Umbilical cord (tissue), 2 donors: ENCODE measurements at places on chromosomes 7 and 10.

DNA sequence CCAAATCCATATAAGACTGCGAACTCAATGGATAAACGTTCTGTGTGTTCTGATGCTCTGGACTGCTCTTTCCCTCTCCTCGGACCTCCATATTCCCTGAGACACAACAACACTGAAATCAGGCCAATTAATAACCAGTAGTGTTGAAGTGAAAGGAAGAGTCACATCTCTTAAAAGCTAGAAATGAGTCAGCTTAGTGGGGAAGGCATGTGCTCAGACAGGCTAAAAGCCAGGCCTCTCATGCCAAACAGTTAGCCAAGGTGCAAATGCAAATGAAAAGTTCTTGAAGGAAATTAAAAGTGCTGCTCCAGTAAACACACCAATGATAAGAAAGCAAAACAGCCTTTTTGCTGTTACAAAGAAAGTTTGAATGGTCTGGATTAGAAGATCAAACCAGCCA is 29.3 kb downstream of the TNS3 start:
- DNase-seq, result peak; percentile 15

GRCh38 chr10:113767222-113767621 is 15.7 kb downstream of the PLEKHS1 start:
- DNase-seq, result no peak

GRCh38 chr7:39468261-39468660 is 97.9 kb upstream of the YAE1 start:
- no peak for DNase-seq

- no peak for DNase-seq
Observed at GRCh38 chr7:73366990-73367389, 39.0 kb downstream of the FKBP6 start.

DNA sequence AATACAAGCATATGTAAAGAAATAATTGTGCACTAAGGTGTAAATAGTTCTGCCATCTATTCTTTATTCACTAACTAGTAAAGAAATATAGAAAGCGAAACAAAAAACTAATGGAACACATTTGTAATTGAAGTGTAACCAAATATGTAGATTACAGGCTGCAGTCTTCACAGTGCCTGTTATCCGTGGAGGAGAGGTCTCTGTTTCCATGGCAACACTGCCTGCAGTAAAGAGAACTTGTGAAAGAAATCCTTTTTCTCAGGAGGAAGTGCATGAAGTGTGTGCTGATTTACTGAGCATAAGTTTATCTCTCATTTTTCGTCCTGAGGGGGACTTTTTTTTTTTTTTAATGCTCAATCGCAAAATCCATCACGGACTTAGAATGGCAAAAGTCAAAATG is 102.5 kb downstream of the APBB1IP start:
- no peak for DNase-seq

- DNase-seq, result no peak
Observed at GRCh38 chr10:62024026-62024701, 122.7 kb downstream of the ARID5B start.
